ENCODE measurements at places on chromosomes 7 and 10.

DNA sequence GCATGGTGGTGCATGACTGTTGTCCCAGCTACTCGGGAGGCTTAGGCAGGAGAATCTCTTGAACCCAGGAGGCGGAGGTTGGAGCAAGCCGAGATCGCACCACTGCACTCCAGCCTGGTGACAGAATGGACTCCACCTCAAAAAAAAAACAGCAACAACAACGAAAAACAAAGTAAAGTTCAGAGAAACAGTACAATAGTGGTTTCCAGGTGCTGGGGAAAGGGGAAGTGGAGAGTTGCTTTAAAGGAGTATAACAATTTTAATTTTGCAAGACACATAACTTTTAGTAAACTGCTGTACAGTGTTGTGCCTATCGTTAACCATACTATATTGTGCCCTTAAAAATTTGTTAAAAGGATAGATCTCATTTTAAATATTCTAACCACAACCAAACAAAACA is 662.7 kb upstream of the POT1 start:
- no peak for DNase-seq

DNA sequence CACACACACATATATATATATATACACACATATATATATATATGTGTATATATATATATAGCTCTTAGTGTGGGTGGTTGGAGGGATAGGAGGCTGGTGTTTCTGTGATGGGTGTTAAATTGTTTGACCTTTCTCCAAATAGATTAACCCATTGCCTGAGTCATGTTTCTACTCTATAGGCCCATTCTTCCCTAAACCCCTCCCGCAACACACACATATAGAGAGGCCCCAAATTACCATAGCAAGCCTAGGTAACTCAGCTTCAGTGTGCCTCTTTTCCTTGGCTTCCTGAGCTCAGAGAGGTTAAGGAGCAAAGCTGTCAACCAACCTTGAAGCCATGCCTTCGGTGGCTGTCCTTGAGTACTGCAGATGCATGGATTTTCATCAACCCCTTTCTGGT is 98.7 kb upstream of the ADO start:
- no peak for DNase-seq

DNA sequence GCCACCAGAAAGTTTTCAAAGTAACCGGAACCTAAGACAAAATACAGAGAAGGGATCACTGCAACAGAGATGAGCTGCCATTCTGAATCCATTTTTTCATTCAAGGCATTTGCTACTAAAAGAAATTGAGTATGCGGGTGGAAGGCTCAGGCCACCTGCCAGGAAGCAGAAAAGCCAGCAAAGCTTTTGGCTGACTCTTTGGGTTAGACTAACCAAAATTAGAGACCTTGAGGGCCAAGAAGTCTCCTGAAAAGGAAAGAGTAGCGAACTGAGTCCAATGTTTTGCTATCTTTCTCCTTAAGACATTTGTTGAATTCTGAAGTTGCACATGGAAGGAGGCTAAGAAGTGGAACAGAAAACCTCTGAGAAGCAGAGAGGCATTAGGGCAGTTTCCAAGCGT is 79.0 kb downstream of the FAS start:
- no peak for DNase-seq

DNA sequence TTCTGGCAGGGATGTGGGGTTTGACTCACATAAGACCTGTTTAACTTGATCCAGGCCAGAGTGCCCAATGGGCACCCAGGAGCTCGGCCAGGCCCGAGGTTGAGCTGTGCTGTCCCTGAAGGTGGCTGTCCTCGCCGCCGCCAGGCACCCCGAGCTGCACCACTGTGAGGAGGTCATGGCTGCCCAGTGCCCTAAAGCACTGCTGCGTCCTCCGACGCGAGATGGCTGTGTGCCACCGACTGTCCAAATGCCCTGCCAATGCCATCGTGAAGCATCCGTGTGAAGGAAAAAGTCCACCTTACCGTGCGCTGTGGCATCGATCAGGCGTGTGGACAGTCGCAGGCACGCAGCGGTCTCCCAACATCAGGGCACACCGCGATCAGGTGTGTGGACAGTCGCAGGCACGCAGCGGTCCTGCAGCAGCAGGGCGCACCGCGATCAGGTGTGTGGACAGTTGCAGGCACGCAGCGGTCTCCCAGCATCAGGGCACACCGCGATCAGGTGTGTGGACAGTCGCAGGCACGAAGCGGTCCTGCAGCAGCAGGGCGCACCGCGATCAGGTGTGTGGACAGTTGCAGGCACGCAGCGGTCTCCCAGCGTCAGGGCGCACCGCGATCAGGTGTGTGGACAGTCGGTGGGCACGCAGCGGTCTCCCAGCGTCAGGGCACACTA is 120.3 kb downstream of the VIPR2 start:
- DNase-seq, result no peak

DNA sequence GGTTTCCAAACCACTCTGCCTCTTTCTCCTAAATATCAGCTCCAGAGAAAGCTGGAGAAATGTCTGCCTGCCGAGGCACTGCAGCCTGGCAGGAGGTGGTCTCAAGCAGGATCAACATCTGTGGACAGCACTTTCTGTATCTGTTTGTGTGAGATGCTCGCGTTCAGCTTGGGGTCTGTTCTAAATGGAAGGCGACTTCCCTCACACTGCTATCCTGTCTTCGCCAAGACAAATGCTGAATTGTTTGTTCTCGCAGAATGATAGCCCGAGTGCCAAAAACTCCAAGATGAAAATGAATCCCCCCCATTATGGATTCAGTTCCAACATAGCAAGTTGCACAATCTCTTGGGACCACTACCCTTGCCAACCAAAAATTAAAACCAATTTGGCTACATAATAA is 72.2 kb upstream of the PALS2 start:
- DNase-seq, result no peak

GRCh38 chr7:158655507-158655906 is 49.1 kb downstream of the NCAPG2 start:
- DNase-seq, result no peak

DNA sequence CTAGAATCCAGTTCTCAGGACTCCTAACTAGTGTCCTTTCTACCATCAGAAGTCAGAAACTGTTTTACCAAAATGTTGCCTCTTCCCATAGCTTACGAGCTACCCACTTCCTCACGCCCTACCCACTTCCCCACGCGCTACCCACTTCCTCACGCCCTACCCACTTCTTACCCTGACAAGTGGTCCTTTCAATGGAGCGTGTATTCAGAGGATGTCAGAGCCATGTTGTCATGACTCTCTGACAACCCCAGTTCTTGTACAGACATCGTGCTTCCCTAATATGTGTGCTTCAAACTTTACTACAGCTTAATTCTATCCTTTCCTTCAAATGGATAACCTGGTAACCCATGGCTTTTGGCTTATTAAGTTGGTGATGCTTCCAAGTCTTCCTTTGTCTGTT is 84.8 kb upstream of the PHF14 start:
- no peak for DNase-seq

GRCh38 chr10:78559661-78560340 is 509.0 kb upstream of the ZMIZ1 start:
- DNase-seq, result no peak

DNA sequence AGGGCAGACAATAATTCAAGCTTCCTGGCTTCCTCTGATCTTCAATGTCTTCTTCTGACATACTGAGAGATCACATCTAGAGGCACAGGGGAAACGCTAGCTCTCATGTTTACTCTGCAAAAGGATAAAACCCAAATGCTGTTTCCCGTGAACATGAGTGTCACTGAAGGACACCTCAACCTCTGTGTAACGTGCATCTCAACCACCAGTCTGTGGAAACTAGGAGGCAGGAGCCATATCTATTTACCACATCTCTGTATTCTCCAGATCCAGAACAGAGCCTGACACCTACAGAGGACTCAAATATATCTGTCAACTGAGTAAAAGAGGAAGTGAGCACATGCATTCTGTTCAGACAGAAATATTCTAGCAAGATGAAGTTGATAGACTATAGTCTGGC is 140.3 kb upstream of the TARP start:
- DNase-seq, result no peak

- DNase-seq, result no peak
These were observed 18.4 kb upstream of the BET1 start for GRCh38 chr7:94022550-94022949.

DNA sequence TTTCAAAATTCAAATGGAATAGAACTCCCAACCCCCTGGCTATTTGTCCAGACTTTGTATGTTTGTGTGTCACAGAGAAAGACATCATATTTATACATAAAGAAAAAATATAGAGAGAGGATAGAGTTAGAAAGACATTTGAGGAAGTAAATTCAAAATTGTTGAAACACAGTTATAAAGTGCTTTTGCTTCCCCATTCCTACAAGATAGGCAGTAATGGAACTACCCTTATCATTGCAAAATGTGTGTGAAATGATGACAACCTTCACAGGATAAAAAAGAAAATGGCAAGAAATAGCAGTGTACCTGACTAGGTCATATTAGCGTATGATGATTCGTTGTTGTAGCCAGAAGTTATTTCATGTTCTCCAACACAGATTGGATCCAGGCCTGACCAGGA is 63.1 kb downstream of the FZD1 start:
- no peak for DNase-seq

DNA sequence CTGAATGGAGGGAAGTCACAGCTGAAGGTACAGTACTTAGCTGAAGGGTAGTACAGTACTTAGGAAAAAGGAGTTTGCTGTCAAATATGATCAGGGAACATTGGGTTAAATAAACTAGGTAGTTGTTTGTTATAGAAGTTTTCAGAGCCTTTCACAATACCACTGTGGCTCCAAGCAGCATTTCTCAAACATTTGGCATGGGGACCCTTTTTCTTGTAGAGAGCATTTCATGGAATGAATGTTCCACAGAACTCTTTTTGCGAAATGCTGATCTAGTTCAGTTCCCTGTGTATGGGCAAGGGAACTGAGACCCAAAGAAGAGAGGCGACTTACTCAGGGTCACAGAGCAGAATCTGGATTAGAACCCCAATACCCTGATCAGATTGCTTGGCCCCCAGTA is 31.5 kb upstream of the DDX50 start:
- DNase-seq, result no peak

DNA sequence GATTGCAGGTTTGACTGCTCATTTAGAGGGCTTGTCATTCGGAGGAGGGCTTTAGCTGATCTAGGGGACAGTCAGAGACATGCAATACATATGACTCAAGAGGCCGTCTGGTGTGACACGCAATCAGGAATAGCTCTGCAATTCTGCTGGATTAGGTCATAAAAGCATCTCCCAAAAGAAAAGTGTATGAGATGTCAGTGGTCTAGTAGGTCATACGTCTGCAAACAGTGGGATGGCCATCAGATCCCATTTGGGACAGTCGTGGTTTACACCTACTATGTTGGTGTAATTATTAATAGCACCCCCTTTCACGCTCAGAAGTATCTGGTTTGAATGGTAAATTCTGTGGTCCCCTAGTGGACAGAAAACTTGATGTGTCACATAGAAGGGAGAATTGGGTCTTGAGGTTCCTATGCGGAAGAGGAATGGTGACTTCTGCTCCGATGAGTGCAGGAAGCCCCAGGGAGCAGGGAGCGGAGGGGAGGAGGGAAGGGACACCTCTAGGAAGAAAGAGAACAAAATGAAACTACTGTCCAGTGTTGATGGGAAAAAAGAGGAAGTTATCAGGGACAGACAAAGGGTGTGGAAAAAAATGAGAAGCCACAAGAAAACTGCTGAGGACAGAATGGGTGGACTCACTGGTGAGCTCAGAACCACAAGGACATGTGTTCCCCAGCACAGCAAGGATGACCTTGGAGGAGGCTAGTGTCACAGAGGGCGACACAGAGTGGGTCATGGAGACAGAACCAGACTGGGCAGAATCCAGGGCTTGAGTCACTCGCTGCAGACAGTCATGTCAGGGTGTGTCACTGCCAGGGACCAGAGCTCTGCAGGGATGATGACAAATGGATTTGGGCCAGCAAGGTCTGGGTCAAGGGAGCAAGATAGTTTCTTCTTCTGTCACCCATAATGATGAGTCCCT is 59.9 kb downstream of the MAP3K8 start:
- no peak for DNase-seq

GRCh38 chr7:128271471-128271941 is 30.4 kb downstream of the LEP start:
- DNase-seq, result no peak

GRCh38 chr10:96789571-96790108 is 42.5 kb upstream of the LCOR start:
- DNase-seq, result no peak

Data from hypothalamus (tissue), 51 donors.